ENCODE measurements at places on chromosomes 7 and 10.

GRCh38 chr10:78407009-78407711 is 373.5 kb downstream of the RPS24 start:
- peak; percentile 99 for DNase-seq

DNA sequence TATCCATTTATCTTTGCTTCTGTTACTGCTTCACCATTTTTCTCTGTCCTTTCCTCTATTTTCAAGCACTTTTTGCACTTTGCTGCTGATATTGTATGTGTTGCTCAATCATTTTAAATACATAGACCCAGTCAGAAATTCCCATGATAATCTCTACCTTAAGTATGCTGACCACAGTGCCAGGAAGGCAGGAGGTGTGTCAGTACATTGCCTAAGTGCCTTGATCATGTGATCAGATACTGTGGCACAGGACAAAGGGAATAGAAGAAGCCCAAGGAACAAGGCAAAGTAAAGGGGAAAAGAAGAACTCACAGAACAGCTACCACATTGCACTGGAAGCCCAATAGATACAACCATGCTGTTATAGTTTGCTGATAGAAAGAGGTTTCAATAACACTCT is 53.7 kb upstream of the CD36 start:
- DNase-seq, result no peak

- DNase-seq, result peak; percentile 71
Measured at GRCh38 chr7:104848138-104848990, 165.6 kb upstream of the KMT2E start.

DNA sequence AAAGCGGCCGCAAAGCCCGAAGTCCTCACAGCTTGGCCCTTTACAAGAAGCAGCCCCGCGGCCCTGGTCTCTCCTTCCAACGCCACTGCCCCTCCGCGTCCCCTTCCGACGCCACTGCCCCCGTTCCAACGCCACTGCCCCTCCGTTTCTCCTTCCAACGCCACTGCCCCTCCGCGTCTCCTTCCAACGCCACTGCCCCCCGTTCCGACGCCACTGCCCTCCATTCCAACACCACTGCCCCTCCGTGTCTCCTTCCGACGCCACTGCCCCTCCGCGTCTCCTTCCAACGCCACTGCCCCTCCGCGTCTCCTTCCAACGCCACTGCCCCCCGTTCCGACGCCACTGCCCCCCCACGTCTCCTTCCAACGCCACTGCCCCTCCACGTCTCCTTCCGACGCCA is 33.1 kb downstream of the AP5Z1 start:
- no peak for DNase-seq

GRCh38 chr7:139731802-139732470 is 45.9 kb downstream of the HIPK2 start:
- DNase-seq, result no peak

- DNase-seq, result no peak
Measured at GRCh38 chr10:44520651-44521050, 135.8 kb upstream of the CXCL12 start.

DNA sequence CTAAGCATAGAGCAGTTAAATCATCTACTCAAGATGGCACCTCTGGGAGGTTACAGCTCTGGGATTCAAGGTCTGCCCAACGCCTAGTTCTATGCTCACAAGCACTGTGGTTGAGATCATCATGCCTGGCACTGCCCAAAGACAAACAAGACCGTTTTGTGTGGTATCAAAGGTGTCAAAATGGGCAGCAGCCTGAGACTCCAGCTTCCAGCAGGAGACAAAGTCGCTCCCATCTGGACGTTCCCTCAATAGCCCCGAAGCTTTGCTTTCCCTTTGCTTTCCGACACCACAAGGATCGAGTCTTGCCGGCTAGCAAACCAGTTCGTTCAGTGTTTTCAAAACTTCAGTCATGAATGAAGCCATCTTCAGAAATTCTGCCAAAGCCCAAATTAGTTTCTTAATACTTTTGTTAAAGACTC is 5.1 kb downstream of the HABP2 start:
- peak; percentile 79 for DNase-seq

- peak; percentile 58 for DNase-seq
Measured at GRCh38 chr7:147418966-147419365, 1171.6 kb upstream of the C7orf33 start.

DNA sequence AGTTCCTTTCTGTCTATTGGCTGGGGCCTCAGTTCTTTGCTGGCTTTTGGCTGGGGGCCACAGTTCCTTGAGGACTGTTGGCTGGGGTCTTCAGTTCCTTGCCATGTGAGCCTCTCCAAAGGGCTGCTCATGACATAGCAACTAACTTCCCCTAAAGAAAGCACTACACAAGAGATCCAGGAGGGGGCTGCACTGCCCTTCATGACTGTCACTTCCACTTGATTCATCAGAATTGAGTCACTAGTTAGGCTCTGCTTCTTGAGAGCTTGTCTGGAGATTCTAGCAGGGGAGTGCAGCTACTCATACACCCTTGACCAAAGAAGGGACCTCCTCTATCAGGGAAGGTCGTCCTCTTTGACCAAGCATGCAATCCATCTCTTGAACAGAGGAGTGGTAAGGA is 38.0 kb upstream of the MKX start:
- peak; percentile 63 for DNase-seq

- no peak for DNase-seq
Measured at GRCh38 chr7:101919363-101920115, 102.1 kb downstream of the CUX1 start.

DNA sequence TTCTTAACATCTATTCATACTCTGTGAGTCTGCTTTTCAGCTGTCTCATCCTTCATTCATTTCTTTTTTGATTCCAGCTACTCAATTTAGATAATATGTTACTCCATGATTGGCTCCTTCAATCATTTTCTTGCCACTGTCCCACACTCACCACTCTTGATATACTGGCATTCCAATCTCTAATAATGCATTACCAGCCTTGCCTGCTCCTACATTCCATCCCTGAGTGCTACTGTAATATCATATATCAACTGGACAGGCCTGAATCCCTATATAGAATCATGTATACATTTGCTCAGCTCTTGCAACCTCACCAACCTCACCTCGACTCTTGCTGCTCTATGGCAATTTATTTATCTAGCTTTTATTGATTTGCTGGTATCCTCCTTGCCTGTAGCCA is 45.0 kb upstream of the SLC13A1 start:
- no peak for DNase-seq

DNA sequence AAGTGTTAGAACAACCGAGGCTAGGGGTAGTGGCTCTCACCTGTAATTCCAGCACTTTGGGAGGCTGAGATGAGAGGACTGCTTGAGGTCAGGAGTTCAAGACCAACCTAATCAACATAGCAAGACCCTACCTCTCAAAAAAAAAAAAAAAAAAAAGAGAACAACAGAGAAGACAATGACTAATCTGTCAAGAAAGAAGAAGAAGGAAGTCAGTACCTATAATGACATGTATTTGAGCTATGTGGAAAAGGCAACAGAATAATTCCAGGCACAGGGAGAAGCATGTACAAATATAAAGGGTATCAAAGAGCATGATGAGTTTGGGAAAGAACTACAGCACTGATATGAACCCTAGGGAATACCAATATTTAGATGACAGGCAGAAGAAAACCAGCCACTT is 27.5 kb downstream of the COPG2 start:
- DNase-seq, result no peak

- DNase-seq, result no peak
Measured at GRCh38 chr10:17644485-17644943, 563 bp downstream of the STAM start.

DNA sequence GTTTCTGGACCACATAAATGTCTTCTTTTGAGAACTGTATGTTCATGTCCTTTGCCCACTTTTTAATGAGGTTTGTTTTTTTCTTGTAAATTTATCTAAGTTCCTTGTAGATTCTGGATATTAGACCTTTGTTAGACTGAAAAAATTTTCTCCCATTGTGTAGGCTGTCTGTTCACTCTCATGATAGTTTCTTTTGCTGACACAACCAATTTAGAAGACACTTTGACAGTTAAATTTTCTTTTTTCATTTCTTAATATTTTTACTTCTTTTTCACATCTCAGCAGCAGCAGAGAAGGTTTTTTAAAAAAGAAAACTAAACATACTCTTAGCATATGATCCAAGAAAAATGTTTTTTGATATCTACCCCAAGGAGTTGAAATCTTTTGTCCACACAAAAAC is 61.8 kb downstream of the RNF32 start:
- no peak for DNase-seq

DNA sequence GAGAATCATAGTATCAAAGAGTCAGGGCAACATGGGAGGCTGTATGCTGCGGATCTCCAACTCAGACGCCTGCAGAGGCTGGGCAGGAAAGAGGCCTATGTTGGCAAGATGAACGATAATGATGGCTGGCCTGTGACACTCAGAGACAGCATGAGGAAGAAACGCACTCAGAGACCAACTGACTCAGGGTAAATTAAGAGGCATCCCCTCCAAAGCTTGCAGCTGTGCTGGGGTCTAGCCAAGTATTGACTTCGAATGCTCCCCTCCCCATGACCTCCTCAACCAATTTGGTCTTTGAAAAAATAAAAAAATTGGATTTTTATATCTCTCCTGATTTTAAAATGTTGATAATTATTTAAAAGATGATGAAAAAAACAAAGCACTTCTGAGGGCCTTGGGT is 718.9 kb downstream of the GRID1 start:
- no peak for DNase-seq

DNA sequence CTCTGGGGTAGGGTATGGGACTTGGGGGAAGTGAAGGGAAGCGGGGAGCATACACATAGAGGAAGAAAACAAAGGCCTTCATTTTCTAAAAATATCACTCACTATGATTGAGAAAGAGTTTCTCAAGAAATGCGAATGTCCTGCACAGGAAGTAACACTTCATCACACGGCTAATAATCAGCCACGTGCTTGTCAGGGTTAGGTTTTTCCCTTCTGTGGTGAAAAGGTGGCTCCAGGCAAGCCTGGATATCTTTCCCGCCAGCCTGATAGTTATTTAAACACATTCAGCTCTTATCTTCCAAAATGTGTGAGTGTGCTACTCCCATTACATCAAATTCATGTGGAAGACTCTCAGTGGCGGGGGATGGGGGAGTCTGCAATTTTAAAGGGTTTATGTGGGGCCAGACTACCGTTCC is 166.4 kb upstream of the ADO start:
- no peak for DNase-seq

DNA sequence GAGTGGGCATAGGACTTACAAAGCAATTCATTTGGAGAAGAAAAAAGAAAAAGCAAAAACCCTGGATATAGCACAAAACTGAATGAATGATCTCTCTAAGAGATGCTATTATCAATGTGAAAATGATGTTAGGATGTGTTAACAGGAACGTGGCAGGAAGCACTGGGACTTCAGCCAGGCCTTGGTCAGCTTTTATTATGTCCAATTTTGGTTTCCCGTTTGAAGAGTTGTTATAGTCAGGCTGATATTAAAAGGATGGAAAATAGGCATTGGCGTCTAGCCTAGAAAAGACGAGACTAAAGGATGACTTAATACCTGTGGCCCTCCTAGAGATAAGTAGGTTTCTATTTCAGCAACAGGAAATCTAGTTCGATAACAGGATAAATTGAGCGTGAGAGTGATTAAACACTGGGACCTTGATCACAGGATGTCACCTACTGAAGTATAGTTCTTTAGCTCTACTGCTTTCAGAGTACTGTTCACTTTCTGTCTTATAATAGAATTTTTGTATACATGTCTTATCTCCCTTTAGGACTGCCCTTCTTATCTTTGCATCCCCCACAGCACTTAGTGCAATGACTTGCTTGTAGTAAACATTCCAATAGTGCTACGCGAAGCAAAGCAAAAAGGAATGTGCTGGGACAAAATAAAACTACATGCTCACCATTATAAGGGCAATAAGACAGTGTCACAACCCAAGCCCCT is 99.8 kb upstream of the AGBL3 start:
- DNase-seq, result no peak

DNA sequence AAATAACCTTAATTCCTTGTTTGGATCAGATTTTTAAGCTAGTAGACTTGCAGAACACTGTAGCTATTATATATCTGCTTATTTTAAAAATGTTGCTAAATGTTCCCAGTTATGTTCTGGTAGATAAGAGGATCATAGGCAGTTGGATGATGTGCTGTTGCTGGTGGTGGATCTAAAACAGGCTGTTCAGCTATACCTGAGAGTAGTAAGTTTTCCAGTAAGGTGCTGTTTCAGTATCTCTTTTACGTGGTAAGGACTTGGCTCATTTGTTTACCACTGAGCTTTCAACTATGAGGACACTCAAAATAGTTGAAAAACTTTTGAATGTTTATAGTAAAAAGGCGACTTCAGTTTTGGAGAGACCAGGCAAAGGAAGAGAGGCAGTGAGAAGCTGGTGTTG is 180.9 kb downstream of the CDK14 start:
- DNase-seq, result no peak

GRCh38 chr10:28091913-28092312 is 93.0 kb upstream of the ODAD2 start:
- no peak for DNase-seq

DNA sequence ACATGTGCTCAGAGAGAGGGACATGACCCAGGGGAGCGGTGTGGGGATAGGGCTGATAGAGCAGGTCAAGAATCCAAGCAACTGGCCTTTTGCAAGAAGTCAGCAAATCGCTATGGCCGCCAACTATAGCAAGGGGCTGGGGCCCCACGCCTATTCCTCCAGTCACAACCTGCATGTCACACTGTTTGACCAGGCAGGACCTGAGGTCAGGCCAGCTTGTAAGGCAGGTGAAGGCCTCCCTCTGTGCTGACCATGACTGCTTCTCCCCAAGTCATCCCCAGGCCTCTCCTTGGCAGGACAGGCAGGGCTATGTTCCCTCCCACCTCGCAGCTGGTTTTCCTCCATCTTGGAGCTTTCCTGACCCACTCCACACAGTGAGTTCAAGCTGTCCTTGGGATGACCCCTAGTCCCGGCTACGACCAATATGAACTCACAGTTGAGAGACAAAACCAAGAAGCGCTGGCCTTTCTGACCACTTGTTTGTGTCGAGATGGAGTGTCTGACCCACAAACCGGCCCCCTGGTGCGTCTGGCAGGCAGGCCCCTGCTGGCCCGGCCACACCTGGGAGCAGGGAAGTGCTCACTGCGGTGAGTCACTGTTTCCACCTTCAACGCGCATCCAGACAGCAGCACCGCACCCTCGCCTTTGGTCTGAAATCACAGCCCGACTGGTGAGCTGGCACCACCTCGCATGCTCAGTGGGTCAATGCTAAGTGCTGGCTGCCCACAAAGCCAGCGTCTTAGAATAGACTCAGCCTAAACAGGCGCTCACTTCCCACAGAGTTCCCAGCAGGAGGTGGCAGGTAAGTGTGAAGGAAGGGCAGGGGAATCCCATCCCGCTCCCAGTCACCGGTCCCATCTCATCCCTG is 81.4 kb downstream of the VWA2 start:
- peak; percentile 67 for DNase-seq

DNA sequence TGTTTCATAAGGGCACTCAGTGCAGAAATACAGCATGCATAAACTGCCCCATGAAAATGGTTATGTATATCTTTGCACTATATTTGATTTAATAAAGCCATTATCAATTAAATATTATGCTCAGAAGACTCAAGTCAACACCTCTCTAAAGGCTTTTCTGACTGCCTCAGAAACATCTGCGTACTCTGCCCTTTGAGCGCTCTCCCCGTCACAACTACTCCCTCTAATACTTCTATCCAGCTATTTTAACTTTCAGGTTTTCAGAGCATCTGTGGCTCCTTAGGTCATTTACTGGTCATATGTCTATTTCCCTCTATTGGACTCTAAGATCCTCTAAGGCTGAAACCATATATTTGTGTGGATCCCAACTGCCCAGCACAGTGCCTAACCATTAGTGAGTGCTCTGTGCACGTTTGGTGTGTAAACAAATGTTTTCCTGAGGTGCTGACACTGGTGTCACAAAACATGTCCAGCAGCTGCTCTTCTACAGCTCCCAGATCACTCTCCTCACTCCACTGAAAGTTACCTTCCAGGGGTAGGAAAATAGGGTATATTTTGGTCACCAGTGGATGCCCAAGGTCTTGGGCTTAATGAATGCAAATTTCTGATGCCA is 179.1 kb downstream of the BTAF1 start:
- DNase-seq, result no peak

- no peak for DNase-seq
Measured at GRCh38 chr7:145665499-145666258, 450.9 kb upstream of the CNTNAP2 start.

All from ELF-1 (cell line).